ENCODE measurements at places on chromosomes 7 and 10. TPM values are rescaled to one million over a fixed set of nuclear protein-coding genes. Genes with fewer than 3 reads are reported as not detected.

Gene OR9A2
- total RNA-seq, result not detected

Gene SLC18A2
- total RNA-seq, result not detected

Gene GNG11
- total RNA-seq, result 7.7 TPM

Gene NEUROD6
- not detected for total RNA-seq

Gene FXYD4
- total RNA-seq, result not detected
